ENCODE measurements at places on chromosomes 4 and X.

DNA sequence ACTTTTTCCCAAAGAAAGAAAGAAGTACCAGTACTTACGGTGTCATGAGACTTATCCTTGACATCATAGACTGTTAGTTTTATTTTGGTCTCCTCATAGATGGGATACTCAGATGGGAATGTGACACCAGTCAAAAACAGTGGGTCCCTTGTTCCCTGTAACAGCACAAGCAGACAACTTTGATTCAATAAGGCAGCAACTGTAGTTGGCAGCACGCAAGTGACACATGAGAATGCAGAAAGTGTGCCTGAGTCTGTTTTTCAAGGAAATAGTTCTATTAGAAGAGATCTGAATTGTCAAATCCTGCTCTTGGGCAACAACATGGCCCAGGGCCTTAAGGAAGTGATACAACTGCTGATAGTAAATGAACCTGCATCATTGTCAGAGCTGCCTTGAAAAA, 443.2 kb downstream of the INPP4B start:
- H3K36me3 ChIP-seq, result peaks cover 45% of the 10 kb centered on the region
- DNase-seq, result no peak
- peaks cover 60% of the 10 kb centered on the region for H3K4me1 ChIP-seq
- H3K4me3 ChIP-seq, result peak overlapping the region; percentile 96
- no peaks in the 10 kb centered on the region for H3K27me3 ChIP-seq

GRCh38 chrX:37690119-37690518, 4.5 kb downstream of the XK start:
- peaks cover 2% of the 10 kb centered on the region for H3K4me1 ChIP-seq
- no peaks in the 10 kb centered on the region for H3K36me3 ChIP-seq
- H3K27ac ChIP-seq, result no peak overlapping the region
- no peak overlapping the region for H3K4me3 ChIP-seq

- no peaks in the 10 kb centered on the region for H3K27me3 ChIP-seq
- H3K27ac ChIP-seq, result no peak overlapping the region
- H3K36me3 ChIP-seq, result no peaks in the 10 kb centered on the region
- no peaks in the 10 kb centered on the region for H3K4me1 ChIP-seq
Observed at GRCh38 chr4:67770422-67770821, 16.2 kb upstream of the GNRHR start.

- H3K27me3 ChIP-seq, result no peaks in the 10 kb centered on the region
- DNase-seq, result no peak
- no peak overlapping the region for H3K27ac ChIP-seq
- H3K36me3 ChIP-seq, result no peaks in the 10 kb centered on the region
- H3K4me1 ChIP-seq, result no peaks in the 10 kb centered on the region
Observed at GRCh38 chr4:94641702-94642560, 115.8 kb upstream of the BMPR1B start.

DNA sequence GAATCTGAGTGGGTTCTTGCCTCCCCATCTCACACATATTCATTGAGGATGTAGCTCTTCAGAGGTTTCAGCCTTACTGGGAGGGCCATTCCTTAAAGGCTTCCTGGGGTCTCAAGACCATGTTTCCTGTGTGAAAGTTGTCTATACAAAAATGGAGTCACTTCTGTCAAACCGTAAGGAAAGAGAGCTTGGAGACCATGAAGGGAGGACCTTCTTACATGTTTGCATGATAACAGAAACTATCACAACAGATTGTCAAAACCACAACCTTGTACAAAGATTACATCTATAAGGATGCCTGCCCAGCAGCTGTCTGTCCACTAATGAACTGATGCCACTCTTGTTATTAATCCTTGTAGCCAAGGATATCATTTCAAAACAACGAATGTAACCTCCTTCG, 139.3 kb downstream of the PDE5A start:
- DNase-seq, result no peak
- no peaks in the 10 kb centered on the region for H3K27me3 ChIP-seq
- H3K27ac ChIP-seq, result no peak overlapping the region
- H3K36me3 ChIP-seq, result peaks cover 10% of the 10 kb centered on the region

DNA sequence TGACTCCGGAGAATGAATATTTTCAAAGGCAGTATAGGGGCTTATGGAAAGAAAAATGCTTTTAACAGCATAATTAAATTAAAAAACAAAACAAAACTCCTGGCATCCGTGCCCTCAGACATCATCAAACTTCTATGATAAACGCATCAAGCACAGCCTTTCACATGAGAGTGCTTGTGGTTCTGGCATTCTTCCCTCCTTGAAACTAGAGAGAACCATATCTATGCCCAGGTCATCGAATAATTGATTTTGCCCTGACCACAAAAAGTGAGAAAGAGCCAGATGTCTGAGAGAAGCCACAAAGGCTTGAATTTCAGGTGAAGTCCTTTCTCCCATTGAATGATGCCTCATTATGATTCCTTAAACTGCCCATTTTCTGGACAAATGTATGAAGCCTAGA, 286.8 kb downstream of the CBLL2 start:
- H3K27me3 ChIP-seq, result no peaks in the 10 kb centered on the region
- no peak overlapping the region for H3K4me3 ChIP-seq
- no peaks in the 10 kb centered on the region for H3K36me3 ChIP-seq
- DNase-seq, result no peak
- H3K27ac ChIP-seq, result no peak overlapping the region
- H3K4me1 ChIP-seq, result no peaks in the 10 kb centered on the region

- no peaks in the 10 kb centered on the region for H3K27me3 ChIP-seq
- no peak overlapping the region for H3K4me3 ChIP-seq
- no peaks in the 10 kb centered on the region for H3K4me1 ChIP-seq
- H3K27ac ChIP-seq, result no peak overlapping the region
Observed at GRCh38 chr4:138003248-138003647, 238.9 kb downstream of the SLC7A11 start.

DNA sequence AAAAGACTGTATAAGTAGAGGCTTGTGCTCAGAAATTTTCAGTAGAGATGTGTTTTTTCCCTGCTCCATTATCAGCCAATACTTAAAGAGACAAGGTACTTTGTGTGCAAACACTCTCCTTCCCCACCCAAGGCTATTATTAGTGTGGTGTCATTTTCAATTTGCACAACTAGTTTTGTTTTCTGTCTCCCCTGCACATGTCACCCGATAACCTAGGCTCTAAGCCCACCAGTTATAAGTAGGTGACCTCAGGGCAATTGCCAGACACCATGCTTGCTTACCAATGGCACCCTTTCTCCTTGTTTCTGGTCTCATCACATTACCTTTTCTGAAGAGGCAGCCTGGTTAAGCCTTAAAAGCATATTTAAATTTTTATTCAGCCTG, 8.0 kb upstream of the GUCY1A1 start:
- peaks cover 46% of the 10 kb centered on the region for H3K27me3 ChIP-seq
- no peak overlapping the region for H3K4me3 ChIP-seq
- H3K4me1 ChIP-seq, result no peaks in the 10 kb centered on the region
- no peaks in the 10 kb centered on the region for H3K36me3 ChIP-seq
- no peak overlapping the region for H3K27ac ChIP-seq

Measured in T-helper 2 cell treated with Interferon-gamma antibody and Interleukin-4, amounts not matched to agents 5 μg/mL and 100 μg/mL, for 36 hours (primary cell).